HuH-7 (cell line): ENCODE measurements at places on chromosomes 4 and X.
A peak's percentile ranks its signal among the peaks of the same experiment; 100 is the strongest.

GRCh38 chrX:109940411-109940810 is 62.5 kb upstream of the TMEM164 start:
- no peak for DNase-seq

DNA sequence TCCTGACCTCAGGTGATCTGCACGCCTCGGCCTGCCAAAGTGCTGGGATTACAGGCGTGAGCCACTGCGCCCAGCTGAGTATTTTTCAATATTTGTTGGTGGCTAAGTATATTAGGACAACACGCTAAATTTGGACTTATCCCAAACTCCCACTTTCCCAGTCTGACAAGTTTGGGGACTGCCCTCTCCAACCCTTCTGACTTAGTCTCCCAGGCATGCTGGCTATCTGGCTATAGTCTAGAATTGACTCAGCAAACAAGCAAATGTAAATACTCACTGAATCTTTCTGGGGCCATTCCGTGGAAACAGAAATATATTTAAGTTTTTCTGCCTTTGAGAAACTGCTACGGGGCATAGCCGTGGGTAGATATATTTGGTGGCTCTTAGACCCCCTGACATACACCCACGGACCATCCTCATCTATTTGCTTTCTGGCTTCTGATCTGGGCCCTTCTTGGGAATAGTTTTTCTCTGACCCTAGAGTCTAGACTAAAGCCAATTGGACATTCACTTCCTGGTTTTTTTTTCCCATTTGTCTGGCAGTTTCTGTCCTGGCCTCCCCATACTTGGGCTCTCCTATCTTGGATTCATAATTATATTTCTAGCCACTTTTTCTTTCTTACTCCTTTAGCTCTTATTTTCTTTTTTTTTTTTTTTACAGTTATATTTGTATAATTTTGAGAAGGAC is 11.3 kb upstream of the DOCK11 start:
- no peak for DNase-seq

DNA sequence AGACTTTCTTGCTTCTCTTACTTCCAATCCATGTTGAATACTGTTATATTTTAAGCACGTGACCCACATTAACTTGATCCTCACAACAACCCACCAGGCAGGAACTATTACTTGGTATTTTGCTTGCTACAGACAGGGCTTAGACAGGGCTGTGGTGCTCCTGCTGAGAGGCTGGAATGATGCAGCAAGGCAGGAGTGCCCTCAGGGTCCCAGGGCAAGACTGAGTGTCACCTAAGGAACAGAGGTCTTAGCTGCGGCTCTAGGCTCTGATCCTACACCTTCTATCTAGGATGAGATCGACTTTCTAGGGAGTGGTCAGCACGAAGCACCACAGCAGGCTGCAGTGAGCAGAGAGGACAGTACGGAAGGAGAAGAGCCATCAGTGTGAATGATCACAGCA is 20.0 kb downstream of the TAPT1 start:
- DNase-seq, result no peak

- no peak for DNase-seq
These were observed 904.1 kb downstream of the RPA4 start for GRCh38 chrX:97787849-97788248.

DNA sequence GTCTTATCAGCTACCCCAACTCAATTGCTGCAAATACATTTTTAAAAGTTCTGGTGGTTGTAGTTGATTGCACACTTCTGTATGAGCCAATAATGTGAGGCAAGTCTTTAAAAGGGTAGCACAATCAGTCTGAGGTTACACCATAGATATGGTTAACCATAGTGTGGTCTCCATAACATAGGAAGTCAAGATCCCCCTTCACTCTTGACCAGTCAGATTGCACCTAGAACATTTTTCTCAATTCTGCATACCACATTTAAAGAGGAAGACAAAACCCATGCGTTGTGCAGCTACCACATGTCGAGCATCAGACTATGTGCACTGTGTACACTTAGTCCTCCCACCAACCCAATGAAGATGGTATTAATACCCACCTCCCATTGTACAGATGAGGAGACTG is 26.5 kb upstream of the CYBB start:
- no peak for DNase-seq

DNA sequence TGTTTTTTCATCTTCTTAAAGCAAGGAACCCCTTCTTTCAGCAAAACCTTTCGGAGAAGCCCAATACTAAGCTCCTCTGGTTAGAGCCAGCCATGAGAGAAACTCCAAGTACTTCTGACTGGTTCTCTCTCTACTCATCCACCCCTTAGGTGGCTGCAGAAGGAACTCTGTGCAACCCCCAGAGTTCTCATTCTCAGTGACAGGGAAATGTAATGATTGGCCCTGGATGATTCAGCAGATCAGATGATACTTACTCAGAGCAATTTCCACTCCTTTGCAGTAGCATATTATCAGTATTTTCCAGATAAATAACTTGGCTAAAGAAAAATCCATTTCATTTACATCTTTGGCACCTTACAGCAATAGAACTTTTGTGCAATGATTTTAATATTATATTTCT is 3.2 kb downstream of the SPP1 start:
- no peak for DNase-seq

DNA sequence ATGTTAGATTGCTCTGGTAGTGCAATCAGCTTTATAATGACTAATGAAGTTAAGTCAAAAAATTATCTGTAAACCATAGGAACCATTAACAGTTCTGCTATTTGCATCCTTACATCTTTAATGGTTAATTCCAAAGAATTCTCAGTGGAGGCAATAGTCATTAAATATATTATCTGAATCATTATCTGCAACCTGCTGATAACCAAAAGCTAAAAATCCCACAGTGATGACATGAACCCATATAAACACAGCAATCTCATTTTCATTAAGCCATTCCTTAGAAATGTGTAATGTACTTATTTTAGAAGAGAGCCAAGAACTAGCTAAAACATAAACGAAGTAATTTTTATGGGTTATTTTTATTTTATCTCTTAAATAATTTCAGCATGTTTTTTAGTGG is 60.2 kb downstream of the MAGEB16 start:
- DNase-seq, result no peak

DNA sequence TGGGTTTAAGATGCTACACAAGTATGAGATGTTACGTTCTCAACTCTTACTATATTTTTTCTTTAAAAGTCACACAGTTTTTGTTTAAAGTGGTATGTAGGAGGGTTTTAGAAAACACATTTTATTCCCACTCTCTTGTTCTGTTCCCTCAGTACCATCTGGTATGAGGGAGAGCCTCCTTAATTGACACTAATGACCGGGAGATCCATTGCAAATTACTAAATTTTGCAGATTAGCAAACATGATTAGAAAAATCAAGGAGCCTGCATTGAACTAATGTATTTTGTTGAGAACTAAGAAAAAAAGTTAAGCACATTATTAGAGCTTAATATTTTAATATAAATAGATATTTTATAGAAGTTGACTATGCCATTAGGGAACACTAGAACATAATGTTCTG is 87.3 kb upstream of the UNC5C start:
- no peak for DNase-seq

GRCh38 chr4:43274376-43274775 is 381.9 kb downstream of the GRXCR1 start:
- no peak for DNase-seq

DNA sequence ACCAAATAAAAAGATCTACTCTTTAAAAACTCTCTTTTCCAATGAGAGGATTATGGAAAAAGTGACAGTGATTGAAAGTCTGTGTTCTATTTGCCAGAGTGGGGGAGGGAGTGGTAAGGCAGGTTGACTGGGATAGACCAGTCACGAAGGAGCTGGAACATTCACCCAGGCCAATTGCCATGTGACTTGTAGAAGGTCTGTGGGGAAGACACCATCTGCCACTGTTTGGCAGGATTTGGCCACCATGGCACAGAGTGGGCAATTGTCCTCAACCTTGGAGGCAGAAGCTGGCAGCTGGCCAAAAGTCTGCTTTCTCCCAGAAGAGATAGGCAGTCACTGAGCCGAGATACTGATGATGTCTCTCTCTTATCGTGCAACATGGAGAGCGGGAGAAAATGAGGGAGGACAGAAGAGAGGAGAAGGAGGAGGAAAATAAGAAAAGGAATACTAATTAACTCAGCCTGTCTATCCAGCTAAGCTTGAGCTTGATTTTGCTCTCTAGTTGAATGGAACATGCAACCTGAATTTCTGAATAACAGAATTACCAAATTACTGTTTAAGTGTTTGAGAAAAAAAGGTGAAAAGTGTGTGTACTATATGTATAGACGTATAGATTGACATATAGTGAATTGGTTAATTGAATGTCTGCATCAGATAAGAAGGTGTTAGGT is 267.1 kb downstream of the ARHGAP24 start:
- no peak for DNase-seq

DNA sequence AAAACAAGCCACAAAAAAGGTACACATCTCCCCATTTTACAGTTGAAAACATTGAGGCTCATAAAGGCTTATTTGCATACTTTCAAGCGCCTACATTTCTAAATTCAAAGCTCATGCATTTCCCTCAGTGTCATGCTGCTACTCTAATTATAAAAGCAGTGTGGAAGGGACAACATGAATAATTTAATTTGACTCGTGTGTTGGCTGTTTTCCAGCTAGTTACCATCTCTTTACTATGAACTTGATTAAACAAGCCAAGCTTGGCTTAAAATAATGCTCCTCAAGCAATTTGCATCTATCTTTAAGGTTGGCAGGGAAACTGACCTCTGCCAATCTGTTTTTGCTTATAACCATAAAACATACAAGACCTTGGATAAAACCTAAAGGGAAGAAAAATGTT is 252.5 kb upstream of the NEIL3 start:
- no peak for DNase-seq

DNA sequence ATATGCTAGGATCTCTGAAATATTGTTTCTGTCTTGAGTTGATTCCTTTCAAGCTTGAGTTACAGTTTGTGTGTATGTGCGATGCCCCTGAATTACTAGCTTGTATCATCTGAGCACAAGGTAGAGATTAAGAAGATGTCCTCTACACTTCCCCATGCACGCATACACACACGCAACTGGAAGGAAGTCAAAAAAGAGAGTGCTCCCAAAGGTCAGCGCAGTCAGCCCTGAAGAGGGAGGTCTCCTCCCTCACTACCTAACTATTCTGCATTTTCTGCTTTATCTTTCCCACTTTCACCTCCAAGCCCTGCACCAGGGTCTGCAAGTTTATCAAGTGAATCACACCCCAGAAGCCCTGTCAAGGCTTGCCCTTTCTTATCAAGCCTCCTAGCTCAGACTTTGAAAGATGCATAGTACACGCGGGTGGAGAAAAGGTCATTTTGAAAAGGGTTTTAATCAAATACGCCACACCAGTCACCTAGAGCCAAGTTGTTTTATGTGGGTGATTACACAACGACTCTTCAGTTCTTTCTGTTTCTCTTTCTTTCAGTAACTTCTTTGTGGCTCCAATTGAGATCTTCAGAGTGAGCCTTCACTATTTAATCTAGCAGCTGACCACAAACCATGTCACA is 127.7 kb downstream of the ASB9 start:
- DNase-seq, result no peak

DNA sequence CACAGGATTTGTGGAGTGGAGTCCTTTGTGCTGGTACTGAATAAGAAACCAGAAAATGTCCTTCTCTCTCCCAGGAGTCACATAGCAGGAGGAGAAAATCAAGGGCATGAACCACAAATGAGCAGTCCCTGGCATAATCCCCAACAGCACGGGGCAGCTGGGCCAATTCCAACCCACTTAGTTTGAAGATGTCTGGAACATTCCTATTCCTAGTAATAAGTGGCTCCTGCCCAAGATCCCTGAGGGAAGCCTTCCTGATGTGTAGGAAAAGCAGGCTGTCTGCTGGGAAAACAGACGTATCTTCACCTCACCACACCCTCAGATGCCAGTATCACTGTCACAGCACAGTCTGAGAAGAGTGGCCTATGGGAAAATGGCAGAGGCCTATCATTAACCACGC is 182.8 kb upstream of the MAP3K15 start:
- DNase-seq, result no peak

GRCh38 chr4:70113656-70114055 is 40.4 kb upstream of the PRR27 start:
- no peak for DNase-seq

DNA sequence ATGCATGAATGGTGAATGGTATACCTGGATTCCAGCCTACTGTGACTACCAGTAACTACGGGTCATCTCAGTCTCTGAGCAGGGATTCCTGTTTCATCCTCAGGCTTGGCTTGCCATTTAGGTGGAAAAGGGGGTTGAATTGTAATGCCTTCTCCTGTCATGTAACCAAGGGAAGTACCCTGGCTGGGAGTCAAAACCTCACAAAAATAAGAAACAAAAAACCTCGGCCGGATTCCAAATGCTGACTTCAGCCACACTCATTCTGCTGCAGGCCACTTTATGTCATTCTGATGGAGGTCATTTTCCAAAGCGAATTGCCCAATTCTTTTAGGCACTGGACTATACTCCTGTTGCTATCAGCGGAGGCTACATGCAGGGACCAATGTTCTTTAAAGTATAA is 324.7 kb downstream of the LDB2 start:
- DNase-seq, result no peak

- DNase-seq, result no peak
These were observed 204.1 kb downstream of the NR3C2 start for GRCh38 chr4:148238086-148238485.

DNA sequence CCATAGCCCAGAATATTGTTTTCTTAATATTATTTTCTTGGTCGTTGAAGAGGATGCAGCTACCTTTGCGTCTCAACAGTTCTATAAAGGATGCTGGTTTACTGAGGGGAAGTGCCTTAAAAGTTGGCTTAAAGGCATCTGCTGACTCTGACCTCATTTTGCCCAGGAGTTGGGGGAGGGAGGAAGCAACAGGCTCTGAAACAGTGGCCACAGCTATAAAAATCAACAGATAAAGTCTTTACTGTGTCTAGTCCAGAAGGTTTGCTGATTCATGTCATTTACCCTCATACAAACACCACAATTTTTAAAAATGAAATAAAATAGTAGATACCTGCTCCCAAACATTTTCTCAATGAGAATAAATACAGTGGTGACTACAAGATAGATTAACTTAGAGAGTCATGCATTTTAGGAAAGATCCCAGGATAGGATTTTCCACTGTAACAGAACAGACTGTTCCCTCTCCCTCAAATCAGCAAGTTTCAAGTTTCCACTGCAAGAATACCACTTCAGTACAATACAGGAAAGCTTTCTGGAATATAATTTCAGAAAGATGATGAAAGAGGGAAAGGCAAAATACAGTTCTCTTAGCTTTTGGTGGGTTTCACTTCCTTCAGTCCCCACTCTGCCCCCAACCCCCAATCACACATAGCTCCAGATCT is 1.9 kb downstream of the PHKA1 start:
- DNase-seq, result no peak

DNA sequence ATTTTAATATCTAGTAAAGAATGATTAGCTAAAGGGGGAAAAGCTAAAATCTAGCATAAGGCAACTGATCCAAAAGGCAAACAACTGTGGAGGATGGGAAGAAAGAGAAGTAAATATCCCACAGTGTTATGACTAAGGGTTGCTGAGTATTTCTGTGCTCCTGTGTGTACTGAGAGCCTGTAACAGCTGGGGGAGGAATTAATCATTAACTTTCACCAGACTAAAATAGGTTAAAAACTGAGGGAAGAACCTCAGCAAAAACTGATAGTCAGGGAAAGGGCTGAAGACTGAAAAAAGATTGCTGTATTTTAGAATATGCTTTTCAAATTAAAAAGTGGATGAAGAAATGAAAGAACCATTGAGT is 365.9 kb downstream of the CXXC4 start:
- peak; percentile 17 for DNase-seq

GRCh38 chr4:163113921-163114713 is 52.6 kb downstream of the NAF1 start:
- DNase-seq, result no peak
